Kidney epithelial cell (primary cell): ENCODE measurements at places on chromosomes 1 and 21. TPM values are rescaled to one million over a fixed set of nuclear protein-coding genes. Genes with fewer than 3 reads are reported as not detected.

- no peak for DNase-seq
Measured at GRCh38 chr1:211335522-211336157, 9.0 kb downstream of the TRAF5 start.

Gene IFI16
- 27.2 and 34.3 TPM in 2 replicates for total RNA-seq

Gene SLC44A5
- total RNA-seq: 3.7 and 4.4 TPM in 2 replicates

Gene CA14
- total RNA-seq: not detected in 2 replicates

Gene TMPRSS15
- total RNA-seq: not detected in 2 replicates

- DNase-seq: no peak
Measured at GRCh38 chr1:68112835-68113243, 62.4 kb upstream of the DIRAS3 start.

Gene TBX15
- total RNA-seq: 0.21 TPM in 1 of 2 replicates, not detected in the other

DNA sequence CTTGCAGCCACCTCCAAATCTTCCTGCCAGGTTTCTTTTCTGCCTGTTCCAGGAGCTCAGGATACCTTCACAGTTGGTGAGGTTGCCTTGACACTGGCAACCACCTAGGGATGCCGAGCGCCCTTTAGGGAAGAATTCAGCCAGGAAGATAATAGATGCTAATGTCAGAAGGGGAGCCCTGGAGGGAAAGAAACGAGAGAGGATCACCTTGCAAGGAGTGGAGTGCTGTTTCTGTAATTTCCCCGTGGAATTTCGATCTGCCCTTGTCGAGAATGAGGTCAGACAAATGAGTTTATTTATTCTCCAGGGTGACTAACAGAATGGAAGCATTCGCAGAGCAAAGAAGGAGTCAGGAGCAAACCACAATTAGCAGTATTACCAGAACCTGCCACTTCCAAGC is 315.8 kb upstream of the KAZN start:
- peak; percentile 43 for DNase-seq

DNA sequence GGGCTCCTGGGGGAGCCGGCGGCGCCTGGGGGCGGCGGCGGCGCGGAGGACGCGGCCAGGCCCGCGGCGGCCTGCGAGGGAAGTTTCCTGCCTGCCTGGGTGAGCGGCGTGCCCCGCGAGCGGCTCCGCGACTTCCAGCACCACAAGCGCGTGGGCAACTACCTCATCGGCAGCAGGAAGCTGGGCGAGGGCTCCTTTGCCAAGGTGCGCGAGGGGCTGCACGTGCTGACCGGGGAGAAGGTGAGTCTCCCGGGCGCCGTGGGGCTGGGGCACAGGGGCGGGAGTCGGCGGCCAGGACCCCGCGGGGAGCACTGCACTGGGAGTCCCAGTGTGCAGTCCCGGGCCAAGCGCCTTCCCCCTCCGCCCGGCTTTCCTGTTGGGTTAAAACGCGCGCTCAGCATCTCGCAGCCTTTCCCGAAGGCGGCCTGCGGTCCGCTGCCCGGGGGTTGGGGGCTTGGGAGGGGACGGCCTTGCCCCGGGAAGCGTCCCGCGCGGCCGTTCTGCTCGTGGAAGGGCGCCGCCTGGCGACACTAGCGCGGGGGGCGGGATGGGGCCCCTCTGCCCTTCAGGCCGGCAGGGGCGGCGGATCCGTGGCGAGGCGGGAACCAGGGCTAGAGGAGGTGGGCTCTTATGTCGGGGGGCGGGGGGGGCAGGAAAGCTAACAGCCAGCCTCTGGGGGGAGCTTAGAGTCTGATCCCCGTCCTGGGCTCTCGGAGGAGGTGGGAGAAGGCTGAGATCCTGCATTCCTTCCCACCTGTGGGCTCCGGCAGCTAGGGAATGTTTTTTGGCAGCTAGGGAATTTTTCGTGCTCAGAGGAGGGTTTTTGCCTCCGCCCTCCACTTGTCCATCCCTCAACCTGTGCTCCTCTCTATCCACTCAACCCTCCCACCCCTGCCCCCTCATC is 1.1 kb downstream of the HUNK start:
- no peak for DNase-seq

DNA sequence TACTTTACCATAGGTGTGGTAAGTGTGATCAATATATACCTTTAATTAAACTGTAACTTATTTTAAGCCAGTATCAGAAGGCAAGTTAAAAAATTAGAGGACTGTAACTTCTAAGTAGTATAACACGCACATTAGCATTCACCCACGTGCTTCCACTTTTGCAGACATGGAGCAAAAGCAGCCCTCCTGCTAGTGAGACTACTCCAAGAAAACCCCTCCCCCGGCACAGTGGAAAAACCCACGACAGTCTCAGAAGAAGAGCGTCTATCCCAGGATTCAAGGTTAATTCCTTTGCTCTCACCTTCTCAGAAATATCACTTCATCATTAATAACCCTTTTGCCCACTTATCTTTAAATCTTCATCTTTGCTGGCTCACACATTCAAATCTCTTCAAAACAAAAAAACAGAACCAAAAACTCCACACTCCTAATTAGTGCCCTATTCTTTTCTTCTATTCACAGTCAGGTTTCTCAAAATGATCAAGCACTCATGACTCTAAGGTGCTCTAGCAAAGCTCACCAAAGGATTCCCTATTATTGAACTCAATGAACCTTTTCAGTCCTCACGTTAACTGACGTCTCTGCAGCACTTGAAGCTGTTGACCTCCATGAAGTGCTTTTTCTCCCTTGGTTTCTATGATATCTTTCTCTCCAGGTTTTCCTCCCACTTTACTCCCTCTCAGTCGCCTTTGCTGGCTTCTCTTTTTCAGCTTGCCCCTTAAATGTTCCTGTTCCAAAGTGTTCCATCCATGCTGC is 213.5 kb downstream of the SMYD3 start:
- DNase-seq: no peak

- DNase-seq: peak; percentile 21
Measured at GRCh38 chr1:100950781-100951180, 54.9 kb downstream of the SLC30A7 start.

DNA sequence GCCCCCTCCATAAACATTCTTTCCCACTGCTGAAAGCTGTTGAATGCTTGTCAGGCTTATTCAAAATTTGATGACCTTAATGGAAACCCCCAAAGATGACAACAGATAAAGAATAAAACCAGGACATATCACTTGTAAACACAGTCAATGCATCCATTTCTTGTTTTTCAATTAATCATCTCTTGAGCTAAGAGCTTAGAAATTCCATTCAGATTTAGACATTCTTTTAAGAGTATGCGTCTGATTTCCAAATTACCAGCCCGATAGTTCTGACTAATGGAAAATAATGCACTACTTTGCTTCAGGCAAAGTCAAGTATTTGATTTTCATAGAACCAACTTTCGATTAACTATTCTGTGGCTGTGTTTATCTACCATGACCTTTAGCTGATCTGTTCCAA is 100.6 kb upstream of the RUNX1 start:
- no peak for DNase-seq

- DNase-seq: no peak
Measured at GRCh38 chr1:192524223-192524622, 51.4 kb upstream of the RGS1 start.

- DNase-seq: no peak
Measured at GRCh38 chr1:229070168-229070567, 200.7 kb upstream of the RAB4A start.

GRCh38 chr1:5595531-5596170 is 396.6 kb downstream of the NPHP4 start:
- DNase-seq: no peak

Gene SHISAL2A
- total RNA-seq: not detected in 2 replicates

Gene ADPRS
- 66.5 and 70.3 TPM in 2 replicates for total RNA-seq

DNA sequence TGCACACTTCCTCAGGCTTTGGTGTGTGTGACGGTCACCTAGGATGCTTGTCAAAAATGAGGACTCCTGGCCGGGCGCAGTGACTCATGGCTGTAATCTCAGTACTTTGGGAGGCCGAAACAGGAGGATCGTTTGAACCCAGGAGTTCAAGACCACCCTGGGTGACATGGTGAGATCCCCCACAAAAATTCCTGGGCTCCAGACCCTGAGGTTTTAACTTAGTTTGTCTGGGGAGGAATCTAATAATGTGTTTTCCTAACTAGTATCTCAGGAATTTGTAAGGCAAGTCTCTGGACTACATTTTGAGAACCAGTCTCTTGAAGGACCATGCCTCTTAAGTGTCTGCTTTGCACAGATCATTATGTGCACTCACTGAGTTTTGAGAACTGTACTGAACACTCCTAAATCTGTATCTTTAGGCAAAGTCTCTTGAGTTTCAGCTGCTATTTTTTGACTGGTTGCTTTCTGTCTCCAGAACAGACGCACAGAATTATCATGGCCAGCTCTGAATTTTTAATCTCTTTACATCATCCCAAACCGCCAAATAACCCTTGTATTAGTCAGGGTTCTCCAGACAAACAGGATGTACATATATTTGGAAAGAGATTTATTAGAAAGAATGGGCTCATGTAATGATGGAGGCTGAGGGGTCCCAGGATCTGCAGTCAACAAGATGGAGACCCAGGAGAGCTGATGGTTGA is 45.5 kb upstream of the VANGL1 start:
- DNase-seq: no peak

- DNase-seq: no peak
Measured at GRCh38 chr1:13675151-13675651, 24.8 kb upstream of the PRDM2 start.

DNA sequence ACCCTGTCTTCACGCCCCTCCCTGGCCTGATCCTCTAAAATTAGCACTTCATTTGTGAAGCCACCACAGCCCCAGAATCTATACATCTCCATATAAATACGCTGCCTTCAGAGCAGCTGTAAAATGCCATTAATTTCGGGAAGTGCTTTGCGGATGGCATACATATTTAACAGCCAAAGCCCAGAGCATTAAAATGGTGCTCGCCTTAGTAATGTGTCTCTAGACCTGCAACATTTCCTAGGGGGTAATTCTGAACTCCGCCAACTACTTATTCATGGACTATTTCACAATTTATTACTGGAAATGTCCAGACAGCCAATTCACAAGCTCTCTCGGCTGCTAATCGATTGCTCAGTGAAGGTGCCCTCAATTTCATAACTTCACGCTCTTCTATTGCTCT is 189.4 kb downstream of the GRIK3 start:
- DNase-seq: no peak
